Activated naive CD4-positive, alpha-beta T cell (primary cell): ENCODE measurements at places on chromosomes 7 and 10.

DNA sequence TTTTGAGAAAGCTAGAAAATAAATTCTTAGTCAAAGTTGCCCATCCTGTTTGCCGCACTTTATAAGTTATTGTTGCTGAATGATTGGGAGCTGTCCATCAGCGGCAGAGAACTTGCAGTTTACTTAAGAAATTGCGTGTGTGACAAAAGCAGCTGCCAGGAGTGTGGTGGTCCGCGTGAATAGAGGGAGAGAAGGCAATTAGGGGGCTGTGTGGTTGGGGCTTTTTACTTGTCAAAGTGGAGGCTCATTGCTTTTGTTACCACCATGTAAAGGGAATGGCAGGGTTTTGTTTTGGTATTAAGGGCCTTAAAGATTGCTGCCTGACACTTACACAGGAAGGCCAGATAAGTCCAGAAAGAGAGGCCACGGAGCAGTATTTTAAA lies 177.8 kb downstream of the TCF7L2 start:
- DNase-seq = no peak

GRCh38 chr10:22854935-22855421 lies 72.9 kb upstream of the ARMC3 start:
- no peak for DNase-seq

DNA sequence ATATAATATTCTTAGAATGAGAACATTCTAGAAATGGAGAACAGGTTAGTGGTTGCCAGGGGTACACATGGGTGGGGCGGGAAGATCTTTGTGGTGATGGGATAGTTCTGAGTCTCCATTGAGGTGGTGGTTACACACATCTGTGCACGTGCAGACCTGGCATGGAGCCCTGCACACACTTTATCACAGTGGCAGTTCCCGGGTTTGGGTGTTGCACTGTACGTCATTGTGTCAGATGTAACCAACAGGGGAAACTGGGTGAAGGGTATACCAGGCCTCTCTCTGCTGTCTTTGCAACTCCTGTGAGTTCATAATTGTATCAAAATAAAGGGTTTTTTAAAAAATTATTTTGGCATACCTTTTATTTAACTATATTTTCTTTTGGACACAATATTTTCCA lies 51.1 kb downstream of the LMTK2 start:
- DNase-seq = no peak

DNA sequence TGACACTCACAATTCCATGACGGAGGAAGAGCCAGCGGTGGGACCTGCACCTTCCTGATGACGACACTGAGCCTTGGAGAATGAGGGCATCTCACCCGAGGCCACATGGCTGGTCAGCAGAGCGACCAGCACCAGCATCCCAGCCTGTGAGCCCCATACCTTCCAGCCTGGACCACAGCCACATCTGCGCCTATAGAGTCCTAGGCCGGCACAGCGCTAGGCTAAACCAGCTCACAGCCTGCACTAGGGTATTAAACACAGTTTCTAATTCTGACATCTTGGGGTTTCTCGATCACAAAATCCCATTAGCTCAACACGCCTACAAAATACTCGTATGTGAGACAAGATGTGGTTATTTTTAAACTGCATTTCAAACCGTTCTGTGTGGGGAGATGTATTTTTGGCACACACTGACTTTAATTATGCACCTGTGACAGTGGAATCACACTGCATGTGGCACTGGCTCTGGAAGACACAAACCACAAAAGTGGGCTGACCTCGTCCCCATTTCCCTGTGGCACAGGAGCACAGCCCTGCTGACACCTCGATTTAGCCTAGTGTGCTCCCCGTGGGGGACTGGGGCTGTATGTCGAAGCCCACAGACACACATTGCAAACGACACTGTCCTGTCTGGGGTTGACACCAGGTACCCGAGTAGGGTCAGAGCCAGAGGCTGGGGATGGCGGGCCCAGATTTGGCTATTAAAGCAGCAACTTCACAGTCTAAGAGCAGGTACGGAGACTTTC lies 32.5 kb downstream of the CPXM2 start:
- no peak for DNase-seq

DNA sequence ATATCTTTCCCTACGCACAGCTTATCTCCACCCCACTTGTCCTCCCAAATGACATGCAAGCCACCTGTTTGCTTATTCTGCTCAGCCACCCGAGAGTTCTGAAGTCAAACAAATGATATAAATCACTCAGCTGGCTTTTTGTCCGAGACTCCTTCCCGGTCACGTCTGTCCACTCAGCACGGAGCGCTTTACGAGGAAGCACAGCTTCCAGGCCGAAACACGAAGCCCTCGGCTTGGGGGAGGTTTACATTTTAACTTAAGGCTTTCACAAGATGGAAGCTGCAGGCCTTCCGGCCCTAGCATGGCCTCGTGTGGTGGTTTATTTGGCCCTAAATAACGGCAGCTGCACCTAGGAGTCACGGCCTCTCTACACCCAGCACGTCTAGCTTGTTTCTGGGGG lies 60.1 kb upstream of the GNA12 start:
- DNase-seq = no peak
